ENCODE measurements at places on chromosomes 1 and 21.

GRCh38 chr21:41638201-41638790 is 128.6 kb downstream of the RIPK4 start:
- no peak for DNase-seq

- no peak for DNase-seq
These were observed 51.0 kb upstream of the POU2F1 start for GRCh38 chr1:167169642-167170041.

DNA sequence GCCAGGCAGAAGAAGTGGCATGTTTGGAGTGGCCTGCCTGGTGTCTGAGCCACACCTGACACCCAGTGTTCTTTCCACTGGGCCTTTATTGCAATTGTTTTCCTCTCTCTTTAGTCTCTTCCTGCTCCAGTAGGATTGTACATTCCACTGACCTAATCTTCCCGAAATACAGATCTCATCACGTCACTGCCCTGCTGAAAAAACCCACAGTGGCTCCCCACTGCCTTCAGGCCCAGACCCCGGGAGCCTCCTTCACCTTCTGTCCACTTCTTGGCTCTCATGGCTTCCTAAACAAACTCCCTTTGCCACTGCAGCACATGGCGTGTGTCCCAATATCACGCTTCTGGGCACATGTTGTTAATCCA is 25.3 kb upstream of the ATP5PO start:
- DNase-seq: no peak

- DNase-seq: no peak
These were observed 36.6 kb downstream of the TFF3 start for GRCh38 chr21:42278451-42279149.

- no peak for DNase-seq
These were observed 61.1 kb downstream of the UBE2T start for GRCh38 chr1:202280595-202280994.

- no peak for DNase-seq
These were observed 5.4 kb upstream of the ALG6 start for GRCh38 chr1:63362073-63362472.

DNA sequence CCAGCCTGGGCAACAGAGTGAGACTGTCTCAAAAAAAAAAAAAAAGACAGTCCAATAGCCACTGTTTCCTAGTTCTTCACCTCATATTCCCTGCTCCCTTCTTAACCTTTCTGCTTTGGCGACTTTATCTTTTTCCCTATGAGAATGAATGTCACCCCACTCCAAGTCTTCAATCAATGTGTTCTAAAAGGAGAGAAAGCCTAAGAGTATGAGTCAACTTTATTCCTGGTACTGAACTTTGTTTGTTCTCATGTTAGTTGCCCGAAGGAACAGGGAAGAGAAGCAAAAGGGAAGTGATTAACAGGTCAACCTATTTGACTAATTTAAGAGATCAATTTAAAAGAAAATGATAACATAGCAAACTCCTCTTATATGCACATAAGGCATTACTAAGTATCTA is 39.9 kb upstream of the SLC16A1 start:
- DNase-seq: peak; percentile 26

GRCh38 chr1:15008783-15009729 is 144.5 kb upstream of the TMEM51 start:
- no peak for DNase-seq

GRCh38 chr1:6634371-6635052 is 9.8 kb downstream of the THAP3 start:
- DNase-seq: no peak

DNA sequence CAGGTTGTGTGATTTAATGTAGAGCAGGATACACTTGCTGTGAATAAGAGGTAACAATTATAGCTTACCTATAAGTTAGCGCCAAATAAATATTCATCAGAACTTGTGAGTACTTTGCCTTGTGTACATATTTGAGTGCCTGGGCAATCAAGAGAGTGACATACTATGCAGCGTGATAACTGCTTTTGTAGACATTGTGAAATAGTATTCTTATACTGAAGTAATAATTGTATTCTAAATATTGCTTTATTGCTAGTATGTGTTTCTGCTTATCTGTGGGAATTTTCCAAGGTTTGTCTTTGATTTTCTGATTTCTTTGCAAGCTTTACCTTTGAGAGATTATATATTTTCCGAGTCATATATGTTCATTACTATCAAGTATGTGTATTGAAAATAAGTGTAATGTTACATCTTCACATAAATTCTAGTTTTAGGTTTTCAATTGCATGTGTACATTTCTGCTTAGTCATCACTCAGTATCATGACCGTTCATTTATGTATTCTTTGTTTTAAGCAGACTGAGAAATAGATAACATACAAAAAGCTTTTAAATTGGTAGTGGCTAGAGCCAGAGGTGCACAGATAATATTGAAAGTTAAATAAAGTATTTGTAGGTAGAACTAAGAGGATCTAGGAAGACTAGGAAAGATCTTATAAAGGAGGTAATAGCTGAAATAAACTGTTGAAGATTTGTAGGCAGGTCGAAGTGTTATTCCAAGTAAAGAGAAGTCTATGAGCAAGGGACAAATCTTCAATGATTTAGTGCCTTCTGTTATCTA is 19.5 kb downstream of the USP25 start:
- no peak for DNase-seq

DNA sequence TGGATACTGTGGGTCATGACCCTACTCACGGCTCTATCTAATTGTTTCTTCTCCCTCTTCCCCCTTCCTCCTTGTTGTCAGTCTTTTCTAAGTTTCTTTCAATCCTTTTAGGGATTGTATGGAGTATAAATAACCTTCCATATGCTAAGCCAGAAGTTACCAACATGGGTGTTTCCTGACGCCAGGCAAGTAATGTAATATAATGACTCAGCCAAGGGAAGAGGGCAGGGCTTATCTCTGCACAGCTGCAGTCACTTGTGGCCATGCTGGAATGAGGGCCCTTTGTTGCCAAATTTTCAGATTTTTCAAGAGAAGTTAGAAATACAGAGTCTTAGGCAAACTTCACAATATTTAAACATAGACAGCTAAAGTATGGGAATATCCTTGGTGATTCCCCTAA is 194.6 kb downstream of the ST6GALNAC3 start:
- DNase-seq: peak; percentile 88

DNA sequence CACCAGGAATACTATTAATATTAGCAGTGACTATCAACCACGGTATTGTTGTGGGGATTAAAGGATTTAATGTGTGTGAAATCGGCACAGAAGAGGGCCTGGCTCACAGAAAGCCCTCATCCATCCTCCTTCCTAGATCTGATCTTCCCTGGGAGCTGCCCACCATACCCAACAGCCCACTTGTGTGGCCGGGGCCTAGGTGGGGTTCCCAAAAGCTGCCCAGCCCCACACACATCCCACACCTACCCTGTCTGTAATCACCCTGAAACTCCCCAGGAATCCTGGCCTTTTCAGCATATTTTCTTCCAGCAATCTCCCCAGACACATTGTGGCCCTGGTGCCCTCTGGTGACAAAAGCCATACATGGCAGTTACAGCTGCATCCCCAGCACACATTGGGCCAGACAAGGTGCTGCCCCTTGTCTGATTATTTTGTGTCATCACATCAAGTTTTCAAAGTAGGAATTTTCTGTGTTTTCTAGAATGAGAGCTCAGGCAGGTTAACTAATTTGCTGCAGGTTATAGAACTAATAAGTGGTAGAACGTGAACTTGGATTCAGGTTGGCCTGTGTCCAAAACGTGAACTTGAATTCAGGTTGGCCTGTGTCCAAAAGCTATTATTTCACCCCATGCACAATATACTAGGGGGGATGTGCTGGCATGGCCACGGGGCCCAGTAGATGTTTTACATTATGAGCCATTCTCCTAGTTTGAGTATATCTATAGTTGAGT is 5.3 kb upstream of the SLC6A9 start:
- DNase-seq: peak; percentile 48

DNA sequence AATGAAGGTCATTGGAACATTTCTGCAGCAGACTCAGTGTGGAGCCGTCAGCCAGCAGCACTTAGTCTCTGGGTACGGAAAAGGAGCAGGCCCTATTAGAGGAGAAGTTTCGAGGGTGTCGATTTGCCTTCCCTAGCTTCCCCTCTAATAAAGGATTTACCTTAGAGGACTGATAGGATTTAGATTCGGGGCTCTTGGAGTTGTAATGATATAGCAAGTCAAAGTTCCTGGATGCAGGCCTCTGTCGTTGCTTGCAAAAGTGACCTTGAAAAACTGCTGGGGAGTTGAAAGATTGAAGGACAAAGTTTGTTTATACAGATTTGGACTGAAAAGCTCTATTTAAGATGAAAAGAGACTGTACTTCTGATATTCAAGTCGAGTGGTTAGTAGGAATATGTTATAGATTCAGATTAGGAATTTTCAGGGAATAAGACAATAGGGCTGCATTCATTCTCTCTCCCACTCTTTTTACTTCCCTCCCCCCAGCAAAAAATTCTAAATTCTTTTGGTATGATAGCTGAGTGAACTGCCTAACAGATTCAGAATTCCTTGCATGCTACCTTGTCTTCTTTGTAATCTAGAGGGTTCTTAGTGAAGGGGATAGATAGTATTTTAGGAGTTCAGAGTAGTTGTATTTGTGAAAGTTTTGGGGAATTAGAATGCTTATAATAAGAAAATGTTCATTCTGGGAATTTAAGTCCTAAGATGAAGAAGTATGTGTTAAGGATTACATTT is 19.2 kb downstream of the NFYC start:
- no peak for DNase-seq

DNA sequence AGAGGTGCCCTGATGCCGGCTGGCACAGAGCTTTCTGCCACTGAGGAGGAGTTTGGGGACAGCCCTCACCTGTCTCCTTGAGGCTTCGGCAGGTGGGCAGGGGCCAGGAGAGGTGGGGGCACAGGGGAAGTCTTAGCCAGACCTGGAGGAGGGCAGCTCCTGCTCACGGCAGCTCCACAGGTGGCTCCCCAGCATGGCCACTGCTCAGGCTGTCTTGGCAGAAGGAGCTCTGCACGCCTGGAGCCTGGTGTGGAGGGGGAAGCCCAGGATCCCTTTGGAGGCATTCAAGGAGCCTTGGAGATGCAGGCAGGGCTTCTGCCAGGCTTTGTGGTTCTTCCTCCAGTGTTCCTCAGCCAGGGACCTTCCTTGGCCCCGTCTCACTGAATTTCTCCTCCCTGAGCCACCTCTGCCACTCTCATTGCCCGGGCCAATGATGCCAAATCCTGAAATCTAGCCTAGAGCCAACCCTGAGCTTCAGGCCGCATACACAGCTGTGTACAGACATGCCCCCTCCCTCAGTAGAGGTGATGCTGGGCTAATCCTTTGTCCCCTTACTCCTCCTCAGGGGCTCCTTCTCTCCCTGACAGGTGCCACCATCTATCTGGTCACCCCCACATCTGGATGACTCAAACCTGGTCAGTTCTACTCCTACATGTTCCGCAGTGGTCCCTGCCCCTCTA is 251.8 kb upstream of the VAMP3 start:
- no peak for DNase-seq

DNA sequence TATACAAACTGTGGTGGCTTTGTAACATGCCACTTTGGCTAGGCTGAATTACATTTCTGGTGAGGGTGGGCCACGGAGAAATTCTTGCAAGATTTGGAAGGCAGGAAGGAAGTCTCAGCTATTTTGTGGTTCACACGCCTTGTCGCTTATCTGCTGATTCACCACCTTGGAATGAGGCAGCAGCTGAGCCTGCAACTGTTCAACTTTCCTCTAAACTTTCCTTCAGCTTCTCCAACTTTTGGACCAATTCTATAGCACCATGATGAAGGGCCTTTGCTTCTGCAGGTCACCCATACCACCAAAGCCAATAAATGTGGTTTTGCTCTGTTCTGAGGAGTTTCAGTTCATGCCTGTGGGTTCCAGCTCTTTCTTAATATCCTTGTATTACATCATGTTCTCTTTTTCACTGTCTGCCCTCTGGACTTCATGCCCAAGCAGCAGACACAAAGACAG is 337.6 kb upstream of the SNX7 start:
- DNase-seq: peak; percentile 99

DNA sequence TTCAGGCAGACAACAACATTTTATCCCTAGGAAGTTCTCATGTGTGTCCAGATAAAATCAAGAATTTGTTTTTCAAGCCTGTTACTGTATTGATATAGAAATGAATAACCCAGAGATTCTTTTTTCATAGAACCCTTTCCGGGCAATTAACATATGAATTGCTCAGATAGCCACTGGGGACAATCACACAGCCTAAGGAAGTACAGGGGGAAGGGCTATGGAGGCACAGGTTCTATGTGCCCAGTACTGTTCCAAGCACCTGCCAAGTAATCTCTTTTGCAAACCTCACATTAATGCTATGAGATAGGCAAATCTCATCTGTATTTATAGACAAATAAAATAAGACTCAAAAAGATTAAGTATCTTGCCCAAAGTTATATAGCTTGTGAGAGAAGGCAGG is 84.9 kb downstream of the NTNG1 start:
- DNase-seq: no peak

- DNase-seq: peak; percentile 47
These were observed 49.2 kb upstream of the C1orf198 start for GRCh38 chr1:230917284-230918135.
